ENCODE measurements at places on chromosomes 12 and 14. TPM values are rescaled to one million over a fixed set of nuclear protein-coding genes. Genes with fewer than 3 reads are reported as not detected.

The PRH1 gene
- total RNA-seq, result 12.0 TPM

DNA sequence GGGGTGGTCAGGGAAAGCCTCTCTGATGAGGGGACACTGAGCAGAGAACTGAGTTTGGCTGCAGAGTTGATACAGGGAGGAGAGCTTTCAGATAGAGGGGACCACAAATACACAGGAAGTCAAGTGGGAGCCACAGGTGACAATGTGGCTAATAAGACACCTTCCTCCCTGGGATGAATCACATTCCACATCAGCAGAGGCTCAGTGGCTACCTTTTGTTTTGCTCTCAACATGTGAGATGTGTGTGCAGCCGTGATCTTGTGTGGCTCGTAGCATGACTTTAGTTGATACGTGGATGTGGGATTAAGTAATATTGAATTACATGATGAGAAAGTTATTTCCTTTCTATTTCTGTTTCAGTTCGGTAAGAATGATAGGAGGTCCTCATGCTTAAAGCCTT, 7.5 kb downstream of the CRADD start:
- peak overlapping the region; percentile 58 for H3K27ac ChIP-seq
- no peak for DNase-seq
- no peaks in the 10 kb centered on the region for H3K27me3 ChIP-seq
- no peak overlapping the region for H3K4me3 ChIP-seq
- H3K36me3 ChIP-seq, result peaks cover 6% of the 10 kb centered on the region

The AQP6 gene
- not detected for total RNA-seq

- H3K27me3 ChIP-seq, result no peaks in the 10 kb centered on the region
- no peak for DNase-seq
- H3K4me3 ChIP-seq, result no peak overlapping the region
- no peak overlapping the region for H3K27ac ChIP-seq
- no peaks in the 10 kb centered on the region for H3K36me3 ChIP-seq
These were observed 117.7 kb downstream of the GPR135 start for GRCh38 chr14:59347511-59347900.

The TPPP2 gene
- not detected for total RNA-seq

DNA sequence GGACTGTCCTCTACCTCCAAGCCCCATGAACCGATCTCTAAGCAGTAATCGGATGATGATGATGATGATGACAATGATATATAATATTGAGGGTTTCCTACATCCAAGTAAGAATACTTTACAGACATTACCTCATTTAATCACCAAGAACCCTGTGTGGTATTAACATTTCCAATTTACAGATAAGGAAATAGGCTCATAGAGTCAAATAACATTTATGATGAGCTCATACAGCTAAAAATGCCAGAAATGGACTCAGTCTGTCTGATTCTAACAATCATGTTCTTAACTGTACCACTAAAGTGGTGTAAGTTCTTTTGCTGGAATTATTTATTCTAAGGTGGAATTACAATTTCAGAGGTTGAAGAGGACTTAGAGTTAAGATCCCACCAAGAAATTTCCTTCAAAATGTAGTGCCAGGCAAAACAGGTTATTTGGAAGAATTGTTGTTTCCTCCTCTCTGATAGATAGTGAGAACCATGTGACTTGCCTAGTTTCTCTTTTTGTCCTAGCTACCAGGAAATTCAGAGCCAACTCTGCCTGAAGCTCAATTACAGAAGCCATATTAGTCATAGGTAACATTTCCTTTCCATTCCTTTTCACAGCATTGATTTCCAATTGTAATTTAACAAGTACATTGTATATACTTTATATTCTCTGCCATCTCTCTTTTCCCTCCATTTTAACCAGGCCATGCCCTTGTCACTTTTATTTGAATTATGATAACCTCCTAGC, 23.8 kb upstream of the CCDC175 start:
- no peak overlapping the region for H3K27ac ChIP-seq
- no peak for DNase-seq
- no peak overlapping the region for H3K4me3 ChIP-seq
- no peaks in the 10 kb centered on the region for H3K4me1 ChIP-seq

DNA sequence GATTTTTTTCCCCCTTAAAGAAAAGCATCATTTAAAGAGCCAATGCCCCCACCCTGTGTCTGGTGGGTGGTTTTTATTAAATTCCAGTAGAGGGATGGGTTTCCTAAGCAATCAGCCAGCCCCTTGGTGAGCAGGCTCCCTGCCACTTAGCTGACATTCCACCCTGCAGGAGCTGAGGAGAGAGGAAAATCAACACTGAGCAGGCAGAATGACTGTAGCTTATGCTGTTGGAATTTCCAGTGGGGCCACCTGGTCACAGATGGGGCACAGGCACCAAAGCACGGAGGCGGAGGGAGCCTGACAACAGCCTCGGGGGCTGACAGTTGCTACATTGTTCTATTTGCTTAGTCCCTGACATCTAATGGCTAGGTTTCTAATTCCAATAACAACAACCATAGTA, 127.7 kb downstream of the TMEM30B start:
- H3K4me3 ChIP-seq, result no peak overlapping the region
- peaks cover 7% of the 10 kb centered on the region for H3K27me3 ChIP-seq
- H3K36me3 ChIP-seq, result no peaks in the 10 kb centered on the region
- H3K4me1 ChIP-seq, result no peaks in the 10 kb centered on the region

The CRIP1 gene
- 93.9 TPM for total RNA-seq
